Eye (tissue), 1 donor: ENCODE measurements at places on chromosomes 7 and 10.
A peak's percentile ranks its signal among the peaks of the same experiment; 100 is the strongest.

GRCh38 chr7:128867842-128868623 lies 5.4 kb downstream of the ATP6V1F start:
- DNase-seq, result peak; percentile 31

DNA sequence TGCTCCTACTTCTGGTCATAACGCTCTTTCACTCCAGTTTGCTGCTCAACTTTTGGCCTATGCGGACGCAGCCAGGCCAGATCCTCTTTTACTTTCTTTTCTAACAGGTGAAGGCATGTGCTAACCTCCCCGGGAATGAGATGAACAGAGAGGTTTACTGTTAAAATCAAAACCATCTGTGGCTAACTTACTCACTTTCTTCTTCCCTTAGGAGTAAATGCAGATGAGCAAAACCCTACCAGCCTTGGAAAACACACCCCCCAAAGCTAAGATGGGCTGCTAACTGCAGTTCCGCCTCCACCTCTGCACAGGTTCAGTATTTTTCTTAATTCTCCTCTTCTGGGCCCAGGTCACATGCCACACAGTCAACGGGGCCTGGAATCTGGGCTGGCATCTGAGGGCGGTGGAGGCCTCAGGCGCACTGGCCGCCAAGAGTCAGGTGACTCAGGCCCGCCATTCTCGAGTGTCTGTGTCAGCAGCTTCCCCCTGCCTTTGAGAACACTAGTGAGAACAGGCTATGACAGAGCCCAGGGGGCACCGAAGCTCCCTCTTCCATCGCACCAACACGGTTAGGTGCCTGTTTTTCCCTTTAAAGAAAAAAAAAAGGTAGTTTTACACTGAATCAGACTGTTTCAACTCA lies 11.1 kb downstream of the FAM53B start:
- peak; percentile 26 for DNase-seq

GRCh38 chr7:47281161-47281560 lies 300.8 kb downstream of the TNS3 start:
- DNase-seq, result no peak

GRCh38 chr10:6115411-6115810 lies 26.6 kb downstream of the RBM17 start:
- DNase-seq, result no peak

- DNase-seq, result no peak
These were observed 27.2 kb downstream of the CCM2 start for GRCh38 chr7:45026984-45027773.

DNA sequence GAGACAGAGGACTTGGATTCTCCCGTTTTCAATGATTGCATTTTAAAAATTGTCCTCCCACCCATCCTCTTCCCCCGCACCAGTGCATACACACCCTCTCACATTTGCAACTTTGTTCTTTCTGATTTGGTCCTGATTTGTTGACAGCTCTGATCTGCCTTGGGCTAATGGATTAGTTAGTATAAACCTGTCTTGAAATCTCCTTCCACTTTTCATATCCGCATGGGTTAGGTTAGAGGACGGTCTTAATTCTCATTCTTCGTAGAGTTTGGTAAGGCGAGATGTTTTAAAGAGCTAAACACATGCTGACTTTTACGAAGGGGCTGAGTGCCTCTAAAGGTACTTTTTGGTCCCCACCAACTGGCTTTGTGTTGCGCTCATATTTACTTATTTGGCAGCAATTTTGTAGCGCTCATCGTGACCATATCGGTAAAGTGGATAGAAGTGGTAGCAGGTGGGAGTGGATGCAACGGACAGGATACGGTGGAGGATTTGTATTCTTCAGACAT lies 1.1 kb downstream of the AHR start:
- peak; percentile 78 for DNase-seq

GRCh38 chr7:151392426-151392825 lies 17.4 kb downstream of the WDR86 start:
- no peak for DNase-seq

- no peak for DNase-seq
These were observed 7.1 kb downstream of the AHR start for GRCh38 chr7:17305387-17306171.

GRCh38 chr7:131302446-131302845 lies 25.2 kb upstream of the MKLN1 start:
- DNase-seq, result no peak

GRCh38 chr7:93836116-93836515 lies 54.4 kb downstream of the TFPI2 start:
- no peak for DNase-seq
